ENCODE measurements at places on chromosomes 3 and 15.
A peak's percentile ranks its signal among the peaks of the same experiment; 100 is the strongest.

GRCh38 chr15:56929399-56929798, 11.0 kb downstream of the TCF12 start:
- no peak for DNase-seq

DNA sequence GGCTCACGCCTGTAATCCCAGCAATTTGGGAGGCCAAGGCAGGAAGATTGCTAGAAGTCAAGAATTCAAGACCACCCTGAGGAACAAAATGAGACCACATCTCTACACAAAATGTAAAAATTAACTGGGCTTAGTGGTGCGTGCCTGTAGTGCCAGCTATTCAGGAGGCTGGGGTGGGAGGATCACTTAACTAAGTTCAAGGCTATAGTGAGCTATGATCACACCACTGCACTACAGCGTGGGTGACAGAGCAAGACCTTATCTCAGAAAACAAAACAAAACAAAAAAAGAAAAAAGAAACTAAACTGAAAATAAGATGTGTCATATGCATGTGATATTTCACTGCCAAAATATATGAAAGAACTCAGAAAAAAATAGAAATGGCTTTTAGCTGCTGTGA, 243.3 kb upstream of the CCDC54 start:
- no peak for DNase-seq

DNA sequence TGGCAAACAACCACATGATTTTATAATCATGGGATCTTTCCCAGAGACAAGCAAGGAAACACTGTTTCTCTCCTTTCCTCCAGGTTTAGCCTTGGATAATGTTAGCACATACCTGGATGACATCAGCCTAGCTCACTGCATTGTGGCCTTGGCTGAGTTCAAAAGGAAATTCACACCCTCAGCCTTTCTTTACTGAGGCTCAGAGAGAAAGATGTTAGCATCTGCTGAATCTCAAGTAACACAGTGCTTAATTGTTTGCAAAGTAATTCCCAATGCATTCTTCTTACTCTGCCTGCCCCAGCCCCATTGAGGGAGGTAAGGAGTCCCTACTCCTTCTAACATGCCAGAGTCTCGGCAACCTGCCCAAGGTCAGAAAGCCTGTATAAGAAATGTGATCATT, 432.2 kb upstream of the LMCD1 start:
- DNase-seq: no peak

- no peak for DNase-seq
Observed at GRCh38 chr3:52786330-52787215, 8.0 kb upstream of the ITIH3 start.

DNA sequence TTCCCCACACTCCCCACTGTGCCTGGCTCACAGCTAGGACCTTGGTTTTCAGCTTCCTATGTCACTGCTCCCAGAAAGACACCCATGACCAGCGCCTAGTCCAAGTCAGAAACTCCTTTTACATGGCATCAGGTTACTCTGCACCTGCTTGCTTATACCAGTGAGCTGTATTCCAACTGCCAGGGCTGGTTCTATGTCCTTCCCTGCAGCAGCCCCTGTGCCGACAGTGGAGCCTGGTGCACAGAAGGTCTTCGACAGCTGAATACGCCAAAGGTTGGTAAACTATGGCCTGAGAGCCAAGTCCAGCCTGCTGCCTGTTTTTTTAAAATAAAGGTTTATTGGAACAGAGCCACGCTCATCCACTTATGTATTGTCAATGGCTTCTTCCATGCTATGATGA, 102.5 kb downstream of the IQSEC1 start:
- DNase-seq: no peak

DNA sequence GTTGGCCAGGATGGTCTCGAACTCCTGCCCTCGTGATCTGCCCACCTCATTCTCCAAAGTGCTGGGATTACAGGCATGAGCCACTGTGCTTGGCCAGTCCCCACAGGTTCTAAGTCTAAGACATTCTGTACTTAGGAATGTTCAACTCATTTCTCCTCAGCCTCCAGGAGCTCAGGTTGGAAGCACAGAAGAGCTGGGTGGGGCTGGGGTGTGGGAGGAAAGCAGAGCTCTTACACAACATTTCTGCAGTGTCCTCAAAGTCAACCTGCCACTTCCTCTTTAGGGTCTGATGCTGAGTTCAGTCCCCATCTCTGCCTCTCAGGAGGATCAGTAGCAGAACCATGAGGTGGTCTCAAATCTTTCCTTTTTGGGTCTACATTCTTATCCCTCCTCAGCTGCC, 75.5 kb downstream of the MRPL46 start:
- DNase-seq: no peak

- no peak for DNase-seq
Observed at GRCh38 chr3:45565342-45565741, 29.2 kb upstream of the LIMD1 start.

DNA sequence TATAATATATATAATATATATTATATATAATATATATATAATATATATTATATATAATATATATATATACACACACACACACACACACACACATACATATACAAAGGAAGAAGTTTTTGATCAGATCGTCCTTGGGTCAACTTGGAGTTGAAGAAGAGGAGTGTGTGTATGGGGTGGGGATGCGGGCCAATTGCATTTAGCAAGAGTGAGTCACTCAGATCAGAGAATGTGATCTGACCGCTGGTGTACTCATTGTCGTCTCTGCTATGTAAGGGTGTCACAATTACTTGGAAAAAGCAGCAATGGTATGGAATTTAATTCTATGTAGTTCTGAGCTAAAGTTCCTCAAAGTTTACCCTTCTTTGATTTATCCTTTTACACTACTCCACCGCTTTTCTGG, 4.6 kb upstream of the VGLL3 start:
- no peak for DNase-seq

DNA sequence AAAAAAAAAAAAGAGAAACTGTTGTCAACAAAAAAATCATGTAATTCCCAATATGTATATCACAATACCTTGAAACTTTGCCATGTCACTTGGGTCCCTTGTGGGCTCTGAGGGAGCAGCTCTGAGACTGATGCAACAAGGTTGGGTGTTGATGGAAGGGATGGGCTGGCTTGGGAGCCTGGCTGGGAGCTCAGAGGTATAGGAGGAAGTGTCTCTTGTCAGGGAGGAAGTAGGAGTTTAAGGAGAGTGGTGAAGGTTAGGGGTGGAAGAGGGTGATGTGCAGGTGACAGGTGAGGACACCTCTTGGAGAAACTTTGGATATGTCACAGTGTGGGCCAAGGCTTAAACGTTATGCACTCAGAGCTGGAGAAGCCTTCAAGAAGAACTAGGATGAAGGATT, 2.0 kb upstream of the TM6SF1 start:
- no peak for DNase-seq

DNA sequence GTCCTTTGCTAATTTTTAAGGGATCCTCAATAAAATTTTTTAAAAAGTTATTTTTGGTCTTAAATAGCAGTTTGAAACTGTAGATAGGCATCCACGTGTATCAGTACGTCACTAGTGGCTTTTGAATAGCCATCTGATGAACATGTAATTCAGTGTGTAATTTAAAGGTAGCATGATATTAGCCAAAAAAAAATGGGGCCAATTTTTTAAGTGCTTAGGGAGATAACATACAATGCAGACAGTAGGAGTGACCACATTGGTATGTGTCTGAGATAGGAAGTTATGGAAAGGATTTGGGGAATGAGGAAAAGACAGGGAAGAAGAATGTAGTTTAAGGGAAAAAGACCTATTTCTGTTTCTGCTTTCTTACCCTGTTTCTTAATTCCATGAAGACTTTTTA, 2.5 kb downstream of the AP4E1 start:
- no peak for DNase-seq

DNA sequence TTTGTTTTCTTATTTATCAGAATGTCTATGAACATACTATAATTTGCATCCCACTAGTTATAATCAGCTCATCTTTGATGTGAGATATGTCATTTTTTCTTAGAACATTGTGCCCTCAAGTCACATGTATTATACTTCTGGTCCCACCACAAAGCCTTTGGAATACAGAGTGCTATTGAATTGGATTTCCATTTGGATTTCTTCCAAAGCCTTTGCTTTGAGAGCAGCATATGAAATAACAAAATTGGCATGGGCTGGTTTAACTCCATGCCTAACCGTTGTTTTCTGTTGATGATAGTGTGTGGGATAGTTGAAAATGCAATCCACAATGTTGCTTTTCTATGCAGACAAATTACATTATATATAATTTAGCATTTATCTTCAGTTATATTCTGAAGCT, 284.5 kb upstream of the PLSCR5 start:
- no peak for DNase-seq

GRCh38 chr15:75531041-75531450, 48.1 kb downstream of the PTPN9 start:
- no peak for DNase-seq

DNA sequence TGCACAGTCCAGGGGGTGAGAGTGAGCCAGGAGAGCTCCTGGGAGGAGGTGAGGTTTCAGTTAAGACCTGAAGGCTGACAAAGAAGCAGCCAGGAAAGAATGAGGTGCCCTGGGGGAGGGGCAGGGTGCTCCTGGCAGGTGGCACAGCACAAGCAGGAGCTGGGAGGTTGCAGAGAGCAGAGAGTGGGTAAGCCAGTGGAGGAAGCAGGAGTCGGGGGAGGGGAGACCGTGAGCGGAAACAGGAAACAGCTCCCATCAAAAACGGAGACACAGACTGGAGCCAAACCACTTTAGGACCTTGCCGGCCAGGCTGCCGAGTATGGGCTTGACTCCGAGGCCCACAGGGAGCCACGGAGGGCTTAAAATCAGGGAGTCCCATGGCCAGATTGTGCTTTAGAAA, 12.1 kb upstream of the FBLN2 start:
- DNase-seq: no peak

DNA sequence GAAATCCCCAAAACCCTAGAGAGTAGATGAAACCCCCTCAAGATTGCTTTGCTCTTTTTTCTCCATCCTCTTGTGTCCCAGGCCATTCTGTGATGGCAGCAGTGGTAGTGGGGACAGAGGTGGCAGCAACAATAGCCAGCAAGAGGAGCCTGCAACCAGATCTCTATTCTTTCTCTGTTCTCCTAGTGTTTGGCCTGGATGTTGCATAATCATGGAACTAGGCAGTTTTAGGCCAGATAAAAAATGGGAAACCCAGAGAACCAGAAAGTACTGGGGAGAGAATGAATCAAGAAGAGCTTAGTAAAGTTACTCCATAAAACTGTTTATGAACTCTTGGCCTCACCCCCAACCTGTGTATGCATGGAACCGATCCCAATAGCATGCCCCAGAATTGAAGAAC, 52.3 kb downstream of the CTNNB1 start:
- no peak for DNase-seq

DNA sequence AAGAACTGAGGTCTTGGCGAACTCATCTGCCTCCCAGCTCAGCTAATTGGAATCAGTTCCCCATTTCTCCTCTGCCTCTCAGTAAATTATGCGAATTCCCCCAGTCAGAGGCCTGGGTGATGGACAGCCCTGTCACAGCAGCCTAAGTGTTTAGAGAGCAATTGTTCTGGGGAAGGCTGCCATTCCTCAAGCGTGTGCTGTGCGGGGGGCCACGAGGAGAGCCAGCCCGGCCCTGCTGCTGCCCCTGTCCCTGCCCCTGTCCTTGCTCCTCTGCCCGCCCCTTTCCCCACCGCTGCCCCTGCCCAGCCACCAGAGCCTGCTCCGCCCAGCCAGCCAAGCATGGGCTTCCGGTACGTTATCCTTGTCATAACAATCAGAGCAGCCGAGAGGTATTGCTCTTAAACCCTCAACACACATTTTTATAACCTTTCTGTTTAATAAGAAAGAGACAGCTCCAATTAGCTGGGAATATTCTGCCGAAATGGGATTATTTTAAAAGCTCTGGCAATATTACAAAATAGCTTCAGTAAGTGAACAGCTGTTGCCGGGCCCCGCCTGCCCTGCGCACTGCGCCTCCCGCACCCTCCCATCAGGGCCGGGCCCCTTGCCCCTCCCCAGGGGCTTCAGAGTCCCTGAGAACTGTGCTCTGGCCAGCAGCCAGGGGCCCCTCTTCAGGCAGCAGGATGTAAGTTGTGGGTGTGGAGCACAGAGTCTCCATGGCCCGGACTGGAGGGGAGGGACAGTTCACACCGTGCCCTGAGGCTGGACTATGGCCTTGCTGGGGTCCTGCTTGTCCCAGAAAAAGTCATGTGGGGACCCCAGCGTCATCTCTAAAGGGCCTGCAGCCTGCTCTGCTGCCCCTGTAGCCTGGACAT, 12.4 kb upstream of the CACNA2D2 start:
- DNase-seq: no peak

DNA sequence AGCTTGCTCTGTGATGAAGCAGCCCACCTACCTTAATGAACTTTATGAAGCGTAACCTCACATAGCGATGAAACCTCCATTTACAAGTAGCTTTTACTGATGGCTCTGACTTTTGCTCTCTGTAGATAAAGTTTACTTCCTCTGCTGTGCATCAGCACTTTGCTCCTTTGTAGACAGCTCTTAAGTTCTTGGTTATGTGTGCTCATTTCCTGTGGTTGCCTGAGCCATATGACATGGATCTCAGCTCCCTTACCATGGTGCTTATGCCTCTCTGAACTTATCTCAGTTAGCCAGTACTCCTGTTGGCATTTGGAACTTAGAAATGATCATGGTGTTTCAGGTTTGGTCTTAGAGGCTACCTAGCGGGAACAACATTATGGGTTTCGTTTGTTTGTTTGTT, 7.8 kb downstream of the MFSD1 start:
- DNase-seq: peak; percentile 17

- DNase-seq: no peak
Observed at GRCh38 chr15:60781211-60781713, 302.3 kb upstream of the ICE2 start.

DNA sequence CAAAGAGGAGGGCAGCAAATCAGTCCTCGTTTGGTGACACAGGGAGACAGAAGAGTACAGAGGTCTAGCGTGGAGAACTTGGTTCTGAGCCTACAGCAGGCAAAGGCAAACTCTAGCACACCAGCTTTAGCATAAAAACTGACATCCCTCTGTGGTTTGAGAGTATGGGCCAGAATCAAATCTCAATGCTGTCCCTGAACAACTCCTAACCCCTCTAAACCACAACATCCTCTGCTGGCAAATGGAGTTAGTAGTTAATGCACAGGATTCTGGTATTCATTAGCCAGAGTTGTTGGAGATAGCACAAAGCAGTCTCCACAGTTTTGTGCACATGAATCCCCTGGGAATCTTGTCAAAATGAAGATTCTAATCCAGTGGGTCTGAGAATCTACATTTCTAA, 315.8 kb downstream of the NTRK3 start:
- DNase-seq: no peak

GRCh38 chr15:89749951-89750559, 994 bp downstream of the MESP1 start:
- no peak for DNase-seq

DNA sequence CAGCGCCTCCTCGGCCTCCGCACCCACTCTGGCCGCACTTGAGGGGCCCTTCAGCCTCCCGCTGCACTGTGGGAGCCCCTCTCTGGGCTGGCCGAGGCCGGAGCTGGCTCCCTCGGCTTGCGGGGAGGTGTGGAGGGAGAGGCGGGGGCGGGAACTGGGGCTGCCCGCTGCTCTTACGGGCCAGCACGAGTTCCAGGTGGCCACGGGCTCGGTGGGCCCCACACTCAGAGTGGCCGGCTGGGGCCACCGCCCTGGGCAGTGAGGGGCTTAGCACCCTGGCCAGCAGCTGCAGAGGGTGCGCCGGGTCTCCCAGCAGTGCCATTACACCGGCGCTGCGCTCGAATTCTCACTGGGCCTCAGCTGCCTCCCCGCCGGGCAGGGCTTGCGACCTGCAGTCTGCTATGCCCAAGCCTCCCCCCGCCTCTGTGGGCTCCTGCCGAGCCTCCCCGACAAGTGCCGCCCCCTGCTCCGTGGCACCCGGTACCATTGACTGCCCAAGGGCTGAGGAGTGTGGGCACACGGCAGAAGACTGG, 167.1 kb upstream of the PLSCR5 start:
- DNase-seq: no peak
